ENCODE measurements at places on chromosomes 13 and 19.

DNA sequence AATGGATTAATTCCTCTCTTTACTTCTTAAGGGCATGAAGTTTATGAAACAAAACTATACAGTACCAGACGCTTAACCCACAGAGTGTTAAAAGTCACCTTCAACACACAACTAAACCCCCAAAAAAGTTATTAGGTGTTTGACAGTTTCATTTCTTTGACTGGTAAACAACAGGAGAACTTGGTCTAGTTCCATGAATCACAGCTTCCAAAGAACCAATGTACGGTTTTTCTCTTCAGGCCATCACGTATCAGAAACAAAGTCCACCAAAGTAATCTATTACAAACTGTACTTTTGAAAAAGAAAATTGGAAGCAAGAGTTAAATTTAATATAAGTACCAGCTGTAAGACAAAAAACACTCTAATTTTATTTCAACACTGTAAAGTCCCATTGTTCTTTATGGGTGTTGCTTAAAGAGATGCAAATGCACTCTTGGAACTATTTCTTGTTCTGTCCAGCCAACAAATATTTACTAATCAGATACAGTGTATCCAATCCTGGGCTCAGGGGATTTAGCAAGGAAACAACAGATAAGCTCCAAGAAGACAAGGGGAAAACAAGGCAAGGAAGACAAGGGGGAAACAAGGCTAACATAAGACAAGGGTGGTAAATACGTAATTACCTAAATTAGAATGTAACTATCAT, 149.2 kb downstream of the ABCC4 start:
- no peak for DNase-seq

DNA sequence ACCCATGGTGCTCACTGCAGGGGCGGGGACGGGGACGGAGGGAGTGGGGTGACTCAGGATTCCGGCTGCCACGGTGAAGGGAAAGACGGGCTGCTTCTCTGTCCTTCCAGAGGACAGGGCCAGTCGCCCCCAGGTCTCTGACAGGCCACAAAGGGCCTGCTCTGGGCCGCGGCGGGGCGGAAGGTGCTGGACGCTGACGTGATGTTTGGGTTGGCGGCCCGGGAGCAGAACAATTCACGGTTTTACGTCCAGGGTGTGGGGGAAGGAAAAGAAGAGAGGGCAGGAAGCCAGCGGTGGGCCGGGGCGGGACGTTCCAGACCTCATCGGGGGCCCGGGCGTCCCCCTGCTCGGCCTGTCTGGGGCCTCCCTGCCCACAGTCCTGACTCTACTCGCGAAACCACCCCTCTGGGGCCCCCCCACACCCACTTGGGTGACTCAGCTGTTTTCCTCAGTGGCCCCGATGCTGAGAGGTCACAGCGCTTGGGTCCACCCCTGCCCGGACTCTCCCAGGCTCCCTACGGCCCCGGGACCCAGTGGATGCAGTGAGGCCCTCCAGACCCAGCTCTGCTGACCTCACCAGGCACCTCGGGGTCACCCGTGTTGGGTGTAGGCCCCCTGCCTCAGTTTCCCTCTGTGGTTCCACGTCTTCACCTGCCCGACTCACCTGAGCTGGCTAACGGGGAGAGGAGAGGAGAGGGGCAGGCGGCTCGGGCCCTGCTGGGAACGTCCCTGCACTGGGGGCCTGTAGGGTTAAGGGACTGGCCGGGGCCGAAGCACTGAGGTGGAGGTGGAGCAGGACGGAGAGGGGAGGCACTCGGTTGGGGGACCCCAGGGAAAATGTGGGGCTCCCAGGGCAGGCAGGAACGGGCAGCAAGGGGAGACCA, 29.2 kb downstream of the PIP5K1C start:
- DNase-seq: no peak

GRCh38 chr19:571566-571974, 826 bp upstream of the BSG start:
- DNase-seq: no peak

- DNase-seq: no peak
Measured at GRCh38 chr13:112457485-112457884, 81.3 kb downstream of the SPACA7 start.

DNA sequence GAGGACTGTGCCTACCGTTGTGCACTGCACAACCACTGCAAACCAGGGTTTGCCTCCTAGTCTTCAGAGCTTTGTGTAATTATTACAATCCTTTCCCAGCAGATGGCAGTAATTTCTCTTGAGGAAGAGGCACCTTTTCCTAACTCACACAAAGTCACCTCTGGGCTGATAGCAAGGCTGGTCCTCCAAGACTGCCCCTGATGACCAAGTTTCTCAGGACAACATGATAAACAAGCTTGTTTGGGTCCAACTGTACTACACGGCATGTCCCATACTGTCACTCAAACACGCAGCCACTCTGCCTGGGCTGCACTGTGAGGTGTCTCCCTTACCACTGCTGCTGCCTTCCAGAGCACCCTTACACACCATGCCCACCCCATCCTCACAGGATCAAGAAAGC, 39.3 kb downstream of the RFXAP start:
- DNase-seq: no peak

GRCh38 chr13:97259798-97260714, 37.9 kb downstream of the MBNL2 start:
- DNase-seq: no peak

DNA sequence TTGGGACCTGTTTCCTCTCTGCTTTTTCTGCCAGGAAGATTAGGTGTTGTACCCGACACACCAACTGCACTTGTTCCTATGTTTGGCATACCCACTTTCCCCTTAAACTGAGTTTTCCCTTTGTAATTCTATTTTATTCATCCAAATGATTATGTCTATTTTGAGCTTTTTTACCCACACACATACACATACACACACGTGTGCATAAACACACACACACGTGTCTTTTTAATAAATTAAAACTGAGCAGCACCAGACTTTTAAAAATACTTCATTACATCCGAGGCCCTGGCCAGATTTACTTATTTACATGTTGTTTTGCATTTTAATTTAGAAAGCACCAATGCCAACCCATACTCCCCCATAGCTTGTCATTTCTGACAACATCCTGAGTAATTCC, 350.0 kb downstream of the DNAJC15 start:
- DNase-seq: no peak

DNA sequence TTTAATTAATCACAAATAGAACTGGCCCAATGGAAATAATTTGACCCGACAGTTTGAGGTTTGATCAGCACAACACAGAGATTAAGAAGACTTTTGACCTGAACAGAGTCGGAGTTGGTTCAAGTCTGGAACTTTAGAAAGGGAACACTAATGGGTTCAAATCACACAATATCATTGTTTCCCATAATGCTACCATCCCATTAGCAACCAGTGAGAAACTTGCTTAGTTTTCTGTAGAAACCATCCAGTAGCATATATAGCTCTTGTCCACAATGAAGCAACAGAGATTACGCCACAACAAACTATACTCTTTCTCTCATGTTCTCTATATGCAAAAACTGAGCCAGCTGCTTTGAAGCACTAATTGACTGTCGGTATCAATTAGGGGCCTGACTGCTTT, 376.9 kb upstream of the SPRY2 start:
- no peak for DNase-seq

GRCh38 chr13:50805805-50806204, 37.7 kb downstream of the DLEU7 start:
- DNase-seq: no peak

GRCh38 chr13:61277088-61277487, 138.6 kb downstream of the PCDH20 start:
- no peak for DNase-seq

DNA sequence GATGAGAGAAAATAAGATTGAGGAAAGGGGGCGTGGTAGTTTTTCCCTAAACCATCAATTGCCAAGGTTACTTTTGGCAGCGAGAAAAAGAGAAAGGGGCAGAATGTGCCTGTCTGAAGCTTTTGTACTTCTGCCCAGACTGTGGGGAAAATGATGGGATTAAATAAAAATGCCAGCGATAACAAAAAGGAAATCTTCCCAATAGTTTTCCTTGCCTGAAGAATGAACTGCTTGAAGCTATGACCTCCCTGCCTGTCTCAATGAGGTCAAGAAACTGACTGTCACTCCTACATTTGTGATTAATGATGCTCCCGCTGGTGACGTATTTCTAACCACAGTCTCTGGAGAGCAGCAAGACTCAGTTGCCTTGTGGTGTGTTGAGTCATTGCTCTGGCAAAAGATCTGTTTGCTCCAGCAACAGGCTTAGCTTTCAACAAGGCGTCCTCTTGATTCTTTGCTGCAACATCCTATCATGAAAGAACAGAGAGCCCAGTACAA, 1051.5 kb downstream of the DIAPH3 start:
- no peak for DNase-seq

Measured in activated T-helper 1 cell treated with anti-CD3 and anti-CD28 coated beads, Interleukin-2, amount 50 U/mL, for 16 hours (primary cell).